ENCODE measurements at places on chromosomes 2 and 18. TPM values are rescaled to one million over a fixed set of nuclear protein-coding genes. Genes with fewer than 3 reads are reported as not detected.

DNA sequence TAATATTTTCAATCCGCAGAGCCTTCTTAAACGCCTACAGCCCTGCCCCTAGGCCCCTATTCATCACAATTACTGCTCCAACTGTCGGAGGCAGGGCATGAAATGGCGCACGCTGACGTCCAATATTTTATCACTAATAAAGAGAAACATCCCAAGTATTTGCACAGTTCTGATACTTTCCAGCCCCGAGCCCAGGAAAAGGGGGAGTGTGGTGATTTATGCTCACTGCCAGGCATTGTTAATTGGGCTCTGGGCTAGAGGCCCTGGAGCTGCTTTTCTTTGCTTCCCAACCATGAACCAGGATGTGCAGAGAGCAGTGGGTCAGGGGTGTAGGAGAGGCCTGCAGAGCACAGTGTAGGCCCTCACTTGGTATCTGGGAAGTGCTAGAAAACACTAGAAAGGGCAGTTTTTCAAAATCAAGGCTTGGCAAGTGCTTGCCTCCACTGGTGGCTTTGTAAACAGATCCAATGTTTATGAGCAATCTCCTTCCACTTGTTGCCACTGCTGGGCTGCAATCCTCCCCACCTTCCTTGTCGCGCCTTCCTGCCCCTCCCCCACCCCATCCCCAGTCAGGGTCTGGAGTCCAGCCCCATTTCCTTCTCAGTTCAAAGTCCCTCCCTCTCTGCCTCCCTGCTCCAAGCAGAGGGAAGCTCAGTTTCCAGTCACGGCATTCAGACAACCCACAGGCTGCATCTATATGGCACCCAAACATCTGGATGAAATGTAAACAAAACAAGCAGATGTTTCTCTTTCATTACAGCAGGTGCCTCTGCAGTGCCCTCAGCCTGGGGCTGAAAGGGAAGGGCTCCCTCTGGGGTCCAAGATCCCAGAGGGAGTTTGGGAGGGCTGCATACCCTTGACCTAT, 83.9 kb upstream of the PKDCC start:
- peak; percentile 45 for DNase-seq

DNA sequence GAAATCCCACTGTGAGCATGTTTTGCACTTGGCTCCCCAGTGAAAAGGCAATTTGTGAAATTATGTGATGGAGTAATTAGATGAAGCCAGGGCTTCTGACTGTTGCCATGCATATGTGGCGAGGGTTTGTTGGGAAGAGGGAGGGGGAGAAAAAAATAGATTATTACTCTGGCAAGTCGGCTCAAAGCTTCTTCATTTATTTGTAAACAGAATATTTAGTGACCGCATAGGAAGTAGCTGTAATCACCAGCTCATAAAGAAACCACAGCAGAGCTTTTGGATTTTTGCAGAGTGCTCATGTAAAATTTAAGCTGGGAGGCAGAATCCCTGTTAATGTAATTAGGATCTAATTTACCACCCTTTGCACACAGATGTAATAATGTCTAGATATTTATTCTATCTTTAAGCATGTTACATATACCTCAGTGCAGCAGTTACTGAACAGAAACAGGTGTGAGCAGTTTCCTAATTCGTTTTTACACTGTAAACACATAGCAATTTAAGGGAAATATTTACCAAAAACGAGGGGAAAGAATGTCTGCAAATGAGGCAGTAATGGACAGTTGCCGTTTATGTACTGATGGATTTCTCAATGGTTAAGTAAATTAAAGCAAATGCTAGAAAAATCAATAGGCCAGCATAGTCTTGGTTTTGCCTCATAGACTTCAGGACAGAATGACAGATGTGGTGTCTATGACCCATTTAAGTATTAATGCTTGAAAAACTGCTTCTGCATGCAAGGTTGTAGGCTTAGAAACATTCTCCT, 87.9 kb downstream of the MEIS1 start:
- no peak for DNase-seq

- peak; percentile 28 for DNase-seq
Measured at GRCh38 chr18:24014062-24014985, at the start of gene TTC39C. TSS of gene TTC39C (plus strand) at chr18:24014754. CDS start at chr18:24014872, 118 bp downstream.

- no peak for DNase-seq
Measured at GRCh38 chr2:13052547-13052946, 335.8 kb downstream of the TRIB2 start.

VAPA gene
- total RNA-seq, result 403 TPM

REG3A gene
- not detected for total RNA-seq

DNA sequence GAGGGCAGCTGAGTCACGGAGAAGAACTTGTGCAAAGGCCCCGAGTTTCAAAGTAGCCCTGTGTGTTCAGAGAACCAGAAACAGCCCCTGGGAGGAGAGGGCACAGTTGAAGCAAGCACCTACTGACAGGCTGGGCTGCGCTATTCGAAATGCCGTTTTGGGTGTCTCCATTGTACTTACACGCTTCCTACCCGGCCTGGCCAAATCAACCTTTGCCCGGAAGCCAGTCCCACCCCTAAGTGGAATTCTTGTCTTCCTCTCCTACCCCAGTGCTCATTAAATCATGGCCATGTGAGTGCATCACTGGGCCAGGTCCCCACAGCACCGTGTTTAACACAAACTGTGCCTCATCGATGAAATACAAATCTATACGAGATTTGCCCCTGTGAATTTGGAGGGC, 6.0 kb downstream of the DIPK1C start:
- DNase-seq, result no peak

DNA sequence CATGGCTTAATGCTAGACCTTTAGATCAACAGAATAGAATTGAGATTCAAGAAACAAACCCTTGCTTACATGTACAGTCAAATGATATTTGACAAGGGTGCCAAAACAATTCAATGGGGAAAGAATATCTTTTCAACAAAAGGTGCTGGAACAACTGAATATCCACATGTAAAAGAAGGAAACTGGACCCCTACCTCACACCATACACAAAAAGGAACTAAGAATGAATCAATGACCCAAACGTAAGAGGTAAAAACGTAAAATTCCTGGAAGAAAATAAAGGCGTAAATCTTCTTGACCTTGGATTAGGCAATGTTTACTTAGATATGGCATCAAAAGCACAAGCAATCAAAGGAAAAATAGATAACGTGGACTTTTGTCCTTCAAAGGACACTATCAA, 43.1 kb downstream of the BAZ2B start:
- no peak for DNase-seq

GRCh38 chr18:41700416-41700815, 254.6 kb upstream of the PIK3C3 start:
- DNase-seq, result no peak

- no peak for DNase-seq
Measured at GRCh38 chr2:129779783-129780182, 199.7 kb upstream of the RAB6C start.

GRCh38 chr18:45025089-45025450, 344.4 kb downstream of the SETBP1 start:
- DNase-seq, result no peak

DNA sequence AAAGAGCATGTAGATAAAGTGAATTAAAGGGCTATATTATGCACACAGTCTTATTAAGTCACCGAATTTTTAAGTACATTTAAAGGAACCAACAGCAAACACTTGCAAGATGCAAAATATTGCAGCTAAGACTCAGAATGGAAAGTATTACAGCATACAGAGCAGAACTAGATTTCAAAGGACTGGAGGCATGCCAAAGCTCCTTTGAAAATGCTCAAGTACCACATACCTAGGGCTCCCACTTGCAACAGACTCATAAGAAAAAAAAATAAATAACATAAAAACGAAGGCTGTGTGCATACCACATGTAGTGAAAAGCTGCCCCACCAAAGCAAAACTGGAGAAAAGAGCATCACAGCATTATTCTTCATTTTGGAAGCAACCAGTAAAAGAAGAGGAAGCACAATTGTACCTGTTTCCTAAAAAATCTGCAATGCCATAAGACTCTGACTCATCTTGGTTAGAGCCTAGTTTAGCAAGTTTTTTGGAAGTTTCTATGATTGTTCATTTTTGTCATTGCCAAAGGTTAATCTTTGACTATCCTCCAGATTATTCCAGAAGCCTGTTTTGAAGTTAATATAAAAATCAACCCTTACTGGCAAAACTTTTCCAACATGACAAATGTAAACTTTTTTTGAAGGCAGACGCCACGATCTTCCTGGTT, 306.0 kb upstream of the COL3A1 start:
- DNase-seq, result peak; percentile 86

DNA sequence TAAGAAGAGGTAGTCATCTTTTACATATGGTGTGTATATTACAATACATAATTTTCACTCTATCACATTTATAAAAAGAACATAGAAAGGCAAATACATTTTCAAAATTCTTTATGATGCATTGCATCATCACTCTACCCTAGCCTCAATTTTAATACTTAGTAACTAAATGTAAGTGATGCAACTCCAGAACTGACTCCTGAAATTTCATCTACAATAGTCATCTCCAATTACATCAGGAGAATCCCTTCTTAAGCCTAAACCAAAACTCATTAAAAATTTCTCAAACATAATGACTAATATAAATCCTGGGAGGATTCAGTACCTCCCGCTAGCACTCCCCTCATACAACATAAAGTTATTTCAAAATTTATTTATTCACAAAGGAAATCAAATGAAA, 15.9 kb downstream of the TMX3 start:
- DNase-seq, result peak; percentile 18

All from renal cortical epithelial cell (primary cell).